ENCODE measurements at places on chromosomes 11 and 22.

- no peak for DNase-seq
These were observed 19.7 kb downstream of the OR51E2 start for GRCh38 chr11:4677948-4678347.

- DNase-seq = no peak
These were observed 12.3 kb downstream of the RBM4B start for GRCh38 chr11:66665369-66665768.

- DNase-seq = no peak
These were observed 27.0 kb downstream of the MYO7A start for GRCh38 chr11:77155082-77155475.

GRCh38 chr11:2137202-2138067 lies 1.8 kb downstream of the IGF2 start:
- no peak for DNase-seq

- DNase-seq = no peak
These were observed 413.4 kb upstream of the LRRC4C start for GRCh38 chr11:41872870-41873269.

GRCh38 chr11:131486100-131486499 lies 115.7 kb downstream of the NTM start:
- DNase-seq = no peak

- DNase-seq = no peak
These were observed 13.3 kb downstream of the MPST start for GRCh38 chr22:37032535-37033460.

Measured in activated naive CD8-positive, alpha-beta T cell treated with anti-CD3 and anti-CD28 coated beads, Interleukin-2, amount 50 U/mL, for 24 hours (primary cell).